Dermis microvascular lymphatic vessel endothelial cell (primary cell): ENCODE measurements at places on chromosomes 1 and 21.

DNA sequence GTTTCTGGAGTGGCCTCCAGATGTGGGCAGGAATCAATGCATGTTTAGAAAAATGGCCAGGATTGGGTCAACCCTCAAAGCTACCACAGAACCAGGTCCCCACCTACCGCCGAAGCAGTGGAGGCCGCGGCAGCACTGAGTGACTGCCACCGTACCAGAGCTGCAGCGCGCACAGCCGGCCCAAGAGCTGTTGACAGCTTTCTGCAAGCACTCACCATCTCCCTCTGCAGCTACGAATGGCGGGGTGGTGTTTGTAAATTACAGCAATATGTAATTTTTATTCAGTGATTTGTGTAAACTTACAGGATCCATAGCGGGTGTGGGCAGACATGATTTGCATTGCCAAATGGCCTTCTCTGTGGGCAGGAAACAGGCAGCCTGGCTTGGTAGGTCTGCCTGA lies 96.4 kb downstream of the CAMK2N1 start:
- no peak for DNase-seq

- no peak for DNase-seq
Measured at GRCh38 chr1:56397811-56398231, 181.5 kb downstream of the PLPP3 start.

DNA sequence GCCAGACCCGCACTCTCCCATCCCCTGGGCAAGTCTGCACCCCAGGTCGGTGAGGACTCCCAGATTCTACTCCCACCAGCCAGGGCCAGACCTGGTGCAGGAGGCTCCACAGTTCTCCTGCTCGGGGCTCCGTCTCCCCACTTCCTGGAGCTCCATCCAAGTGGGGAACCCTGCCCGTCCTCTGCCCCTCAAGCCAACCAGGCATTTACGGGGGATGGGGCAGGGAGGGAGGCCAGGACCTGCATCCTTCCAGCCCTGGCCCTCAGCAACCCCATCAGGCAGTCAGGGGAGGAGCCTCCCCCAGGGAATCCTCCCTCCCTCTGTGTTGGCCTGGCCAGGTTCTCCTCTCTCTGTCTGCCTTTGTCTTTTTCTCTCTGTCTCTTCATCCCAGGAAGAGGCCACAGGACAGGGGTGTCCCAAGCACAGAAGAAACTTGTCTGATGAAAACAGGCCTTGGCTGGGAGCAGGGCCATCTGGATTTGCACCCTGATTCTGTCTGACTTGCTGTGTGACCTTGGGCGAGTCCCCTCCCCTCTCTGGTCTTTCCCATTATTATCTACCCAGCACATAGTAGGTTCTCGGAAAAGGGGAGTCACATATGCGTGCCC lies 18.5 kb upstream of the EPHA2 start:
- no peak for DNase-seq

GRCh38 chr1:153831026-153831425 lies 55.8 kb downstream of the SLC27A3 start:
- no peak for DNase-seq

GRCh38 chr1:240598216-240599001 lies 13.5 kb downstream of the GREM2 start:
- DNase-seq, result no peak

DNA sequence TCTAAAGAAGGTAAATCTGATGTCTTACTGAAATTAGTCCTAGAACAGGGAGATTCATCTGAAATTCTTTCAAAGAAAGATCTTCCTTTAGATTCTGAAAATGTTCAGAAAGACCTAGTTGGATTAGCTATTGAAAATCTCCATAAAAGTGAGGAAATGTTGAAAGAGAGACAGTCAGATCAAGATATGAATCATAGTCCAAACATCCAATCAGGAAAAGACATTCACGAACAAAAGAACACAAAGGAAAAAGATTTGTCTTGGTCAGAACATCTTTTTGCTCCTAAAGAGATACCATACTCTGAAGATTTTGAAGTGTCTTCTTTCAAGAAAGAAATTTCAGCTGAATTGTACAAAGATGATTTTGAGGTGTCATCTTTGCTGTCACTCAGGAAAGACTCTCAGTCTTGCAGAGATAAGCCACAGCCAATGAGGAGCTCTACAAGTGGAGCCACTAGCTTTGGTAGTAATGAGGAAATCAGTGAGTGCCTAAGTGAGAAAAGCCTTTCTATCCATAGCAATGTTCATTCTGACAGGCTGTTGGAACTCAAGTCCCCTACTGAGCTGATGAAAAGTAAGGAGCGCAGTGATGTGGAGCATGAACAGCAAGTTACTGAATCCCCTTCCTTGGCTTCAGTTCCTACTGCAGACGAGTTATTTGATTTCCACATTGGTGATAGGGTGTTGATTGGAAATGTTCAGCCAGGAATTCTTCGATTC lies 61.6 kb upstream of the QSOX1 start:
- DNase-seq, result peak; percentile 32

GRCh38 chr1:212007886-212008285 lies 27.5 kb downstream of the INTS7 start:
- no peak for DNase-seq

- peak; percentile 70 for DNase-seq
Measured at GRCh38 chr21:15826147-15826780, 96.5 kb downstream of the USP25 start.

DNA sequence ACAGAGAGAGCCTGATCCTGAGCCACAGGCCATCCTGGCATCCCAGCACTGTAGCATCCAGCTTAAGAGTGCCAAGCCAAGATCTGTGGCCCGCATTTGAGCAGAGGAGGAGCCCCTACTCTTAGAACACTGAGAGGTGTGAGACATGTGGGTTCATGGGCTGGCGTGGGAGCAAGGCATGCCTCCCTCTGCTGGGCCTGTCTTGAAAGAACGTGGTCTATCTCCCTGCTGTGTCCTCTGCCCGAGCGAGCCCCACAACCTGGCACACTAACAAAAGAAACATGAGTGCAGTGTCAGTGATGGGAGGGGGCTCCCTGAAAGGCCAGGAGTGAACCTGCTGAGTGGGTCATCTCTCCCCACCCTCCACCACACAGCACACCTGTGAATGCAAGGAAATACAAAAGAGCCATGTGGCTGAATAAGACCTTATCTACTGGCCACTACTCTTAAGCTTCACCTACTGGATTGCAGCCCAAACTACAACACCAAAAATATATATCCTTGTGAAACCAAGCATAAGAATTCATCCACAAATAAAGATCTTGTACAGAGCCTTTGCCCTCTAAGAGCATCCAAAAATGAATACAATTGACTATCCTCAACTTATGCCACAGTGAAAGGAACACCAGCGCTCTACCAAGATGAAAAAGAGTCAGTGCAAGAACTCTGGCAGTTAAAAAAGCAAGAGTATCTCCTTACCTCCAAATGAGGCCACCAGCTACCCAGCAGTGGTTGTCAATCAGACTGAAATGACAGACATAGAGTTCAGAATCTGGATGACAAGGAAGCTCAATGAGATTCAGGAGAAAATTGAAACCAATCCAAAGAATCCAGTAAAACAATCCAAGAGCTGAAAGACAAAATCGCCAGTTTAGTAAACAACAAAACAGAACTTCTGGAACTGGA lies 259.4 kb upstream of the DAB1 start:
- DNase-seq, result no peak

- DNase-seq, result no peak
Measured at GRCh38 chr1:17075470-17076255, 21.8 kb upstream of the SDHB start.

DNA sequence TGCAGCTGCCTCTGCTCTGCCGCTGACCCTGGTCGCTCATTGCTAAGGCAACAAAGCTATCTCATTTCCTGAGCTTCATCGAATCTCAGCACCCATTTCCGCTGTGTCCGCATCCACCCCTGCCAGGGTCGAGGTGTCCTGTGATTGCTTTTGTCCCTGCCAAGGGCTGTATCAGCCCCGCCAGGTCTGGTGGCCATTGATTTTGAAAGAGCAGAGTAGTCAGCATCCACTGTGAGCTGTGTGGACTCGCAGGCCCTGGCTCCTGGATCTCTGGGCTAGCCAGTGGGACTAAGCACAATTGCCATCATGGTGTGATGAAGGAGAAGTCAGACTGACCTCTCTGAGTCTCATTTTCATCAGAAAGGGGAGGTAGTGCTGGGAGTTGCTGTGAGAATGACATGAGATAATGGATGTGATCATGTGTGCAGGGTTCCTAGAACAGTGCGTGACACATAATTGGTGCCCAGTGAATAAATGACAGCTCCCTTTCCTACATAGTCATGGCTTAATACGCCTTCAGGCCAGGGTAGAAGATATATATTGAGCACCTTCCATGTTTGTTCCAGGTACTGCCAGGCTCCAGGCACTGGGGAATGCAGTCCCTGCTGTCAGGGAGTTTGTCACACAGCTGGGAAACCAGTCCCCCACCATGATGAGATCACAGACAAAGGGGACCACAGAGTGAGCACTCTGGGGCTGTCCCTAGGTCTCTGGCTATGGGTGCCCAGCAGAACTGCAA lies 32.1 kb downstream of the NAV1 start:
- peak; percentile 39 for DNase-seq

DNA sequence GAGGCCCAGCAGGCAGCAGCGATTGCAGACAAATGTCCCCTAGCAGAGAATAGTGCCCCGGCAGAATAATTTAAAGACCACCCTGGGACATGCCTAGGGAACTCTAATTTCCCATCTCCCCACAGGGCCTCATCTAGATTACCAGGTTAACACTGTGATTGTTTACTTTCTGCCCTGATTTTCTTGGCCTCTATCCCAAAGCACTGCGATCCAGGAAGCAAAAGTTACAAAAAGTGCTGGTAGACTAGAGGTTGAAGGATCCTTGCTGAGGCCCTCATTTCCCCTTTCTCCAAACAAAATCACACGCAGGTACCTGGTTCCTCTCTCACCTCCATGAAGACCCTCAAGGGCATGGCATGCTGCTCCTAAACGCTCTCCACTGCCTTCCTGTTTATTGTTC lies 229.7 kb downstream of the C1orf94 start:
- DNase-seq, result no peak

DNA sequence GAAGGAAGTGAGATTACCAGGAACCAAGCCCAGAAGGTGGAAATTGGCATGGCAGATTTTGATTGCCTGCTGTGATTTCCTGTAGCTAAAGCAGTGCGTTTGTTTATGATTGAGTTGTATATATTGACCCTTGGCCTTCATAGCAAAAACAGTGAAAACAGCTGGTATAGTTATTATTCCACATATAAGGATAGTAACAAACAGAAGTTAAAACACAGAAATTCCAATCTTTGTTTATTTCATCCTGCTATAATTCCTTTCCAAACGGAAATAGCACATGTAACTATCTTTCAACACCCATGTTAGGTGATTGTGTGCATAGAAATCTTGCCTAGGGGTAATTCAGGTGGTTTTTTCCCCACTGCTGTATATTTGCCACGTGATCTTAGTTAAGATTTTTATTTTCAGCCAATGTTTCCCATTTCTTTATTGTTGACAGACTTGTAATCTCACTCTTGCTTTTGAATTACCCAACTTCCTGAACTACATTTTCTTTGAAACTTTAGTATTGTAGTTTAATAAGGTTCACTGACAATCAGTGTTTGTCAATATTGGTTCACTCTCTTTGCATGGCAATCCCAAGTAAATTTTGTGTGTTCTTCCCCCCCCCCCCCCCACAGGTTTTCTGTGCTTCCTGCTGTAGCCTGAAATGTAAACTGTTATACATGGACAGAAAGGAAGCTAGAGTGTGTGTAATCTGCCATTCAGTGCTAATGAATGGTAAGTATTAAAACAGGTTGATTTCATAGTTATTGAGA lies 102.7 kb downstream of the CC2D1B start:
- DNase-seq, result peak; percentile 66

DNA sequence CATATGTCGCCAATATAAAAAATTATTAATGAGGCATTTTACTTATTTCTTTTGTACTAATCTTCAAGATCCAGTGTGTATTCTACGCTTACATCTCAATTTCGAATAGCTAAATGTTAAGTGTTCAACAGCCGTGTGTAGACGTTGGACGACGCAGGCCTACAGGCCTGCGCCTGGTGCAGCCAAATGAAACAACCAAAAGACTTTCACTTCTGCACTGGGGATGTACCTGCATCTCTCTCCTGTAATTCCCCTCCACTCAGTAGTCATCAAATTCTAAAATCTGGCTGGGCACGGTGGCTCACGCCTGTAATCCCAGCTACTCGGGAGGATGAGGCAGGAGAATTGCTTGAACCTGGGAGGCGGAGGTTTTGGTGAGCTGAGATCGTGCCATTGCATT lies 76.8 kb upstream of the HNRNPU start:
- DNase-seq, result no peak

- DNase-seq, result no peak
Measured at GRCh38 chr1:34330061-34330460, 153.4 kb downstream of the C1orf94 start.

DNA sequence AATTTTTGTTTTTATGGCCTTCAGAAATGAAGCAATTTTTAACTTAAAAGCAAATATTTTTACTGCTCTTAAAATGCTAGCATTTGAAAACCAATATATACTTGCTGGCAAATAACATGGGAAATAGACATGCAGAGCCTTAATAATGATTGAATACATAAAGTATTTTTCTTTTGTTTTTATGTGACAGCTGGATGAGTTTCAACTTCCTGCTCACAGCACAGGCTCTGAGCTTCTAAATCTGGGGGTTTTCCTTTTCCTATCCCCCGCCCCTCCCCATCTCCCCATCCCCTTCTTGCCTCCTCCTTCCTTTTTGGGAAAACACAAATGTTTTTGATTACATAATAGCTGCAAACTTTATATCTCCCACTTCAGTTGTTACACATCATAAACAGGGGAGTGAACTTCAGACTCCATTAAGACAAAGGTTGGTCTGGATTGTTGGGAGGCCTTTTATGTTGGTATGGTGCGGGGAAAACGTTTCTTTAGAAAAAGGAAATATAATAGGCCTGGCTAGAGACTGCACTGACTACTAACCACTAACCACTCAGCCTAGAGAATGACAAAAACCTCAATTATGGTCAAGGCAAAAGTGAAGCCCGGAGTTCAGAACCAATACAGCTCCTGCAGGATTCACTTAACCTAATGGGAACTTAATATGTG lies 116.1 kb upstream of the GORAB start:
- no peak for DNase-seq

DNA sequence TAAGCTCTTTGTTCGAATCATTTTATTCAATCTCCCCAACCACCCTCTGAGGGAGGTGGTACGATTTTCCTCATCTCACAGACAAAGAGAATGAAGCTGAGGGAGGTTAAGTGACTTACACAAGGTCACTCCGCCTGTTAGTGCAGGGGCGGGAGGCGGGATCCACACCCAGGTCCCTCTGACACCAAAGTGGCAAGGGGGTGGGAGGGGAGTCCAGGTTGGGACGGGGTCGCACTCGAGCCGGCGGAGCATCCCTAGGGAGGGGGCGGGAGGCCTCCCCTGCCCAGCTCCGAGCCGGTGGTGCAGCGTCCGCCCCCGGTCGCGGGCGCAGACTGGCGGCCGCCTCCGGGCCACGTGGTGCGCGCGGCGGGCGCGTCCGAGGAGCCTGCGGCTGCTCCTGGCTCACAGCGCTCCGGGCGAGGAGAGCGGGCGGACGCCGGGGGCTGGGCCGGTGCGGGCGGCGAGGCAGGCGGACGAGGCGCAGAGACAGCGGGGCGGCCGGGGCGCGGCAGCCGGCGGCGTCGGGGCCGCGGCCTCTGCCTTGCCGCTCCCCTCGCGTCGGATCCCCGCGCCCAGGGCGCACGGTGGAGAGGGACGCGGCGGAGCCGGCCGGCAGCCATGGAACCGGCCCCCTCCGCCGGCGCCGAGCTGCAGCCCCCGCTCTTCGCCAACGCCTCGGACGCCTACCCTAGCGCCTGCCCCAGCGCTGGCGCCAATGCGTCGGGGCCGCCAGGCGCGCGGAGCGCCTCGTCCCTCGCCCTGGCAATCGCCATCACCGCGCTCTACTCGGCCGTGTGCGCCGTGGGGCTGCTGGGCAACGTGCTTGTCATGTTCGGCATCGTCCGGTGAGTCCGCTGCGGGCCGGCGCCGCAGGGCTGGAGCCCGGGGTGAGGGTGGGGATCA lies at the start of gene OPRD1:
Gene OPRD1, plus strand, starts transcription at position 405 of the 903 bp plus-strand sequence. Its CDS starts 214 bp downstream, at position 619.
- DNase-seq, result no peak
